HEK293T (cell line): ENCODE measurements at places on chromosomes 12 and 14.

DNA sequence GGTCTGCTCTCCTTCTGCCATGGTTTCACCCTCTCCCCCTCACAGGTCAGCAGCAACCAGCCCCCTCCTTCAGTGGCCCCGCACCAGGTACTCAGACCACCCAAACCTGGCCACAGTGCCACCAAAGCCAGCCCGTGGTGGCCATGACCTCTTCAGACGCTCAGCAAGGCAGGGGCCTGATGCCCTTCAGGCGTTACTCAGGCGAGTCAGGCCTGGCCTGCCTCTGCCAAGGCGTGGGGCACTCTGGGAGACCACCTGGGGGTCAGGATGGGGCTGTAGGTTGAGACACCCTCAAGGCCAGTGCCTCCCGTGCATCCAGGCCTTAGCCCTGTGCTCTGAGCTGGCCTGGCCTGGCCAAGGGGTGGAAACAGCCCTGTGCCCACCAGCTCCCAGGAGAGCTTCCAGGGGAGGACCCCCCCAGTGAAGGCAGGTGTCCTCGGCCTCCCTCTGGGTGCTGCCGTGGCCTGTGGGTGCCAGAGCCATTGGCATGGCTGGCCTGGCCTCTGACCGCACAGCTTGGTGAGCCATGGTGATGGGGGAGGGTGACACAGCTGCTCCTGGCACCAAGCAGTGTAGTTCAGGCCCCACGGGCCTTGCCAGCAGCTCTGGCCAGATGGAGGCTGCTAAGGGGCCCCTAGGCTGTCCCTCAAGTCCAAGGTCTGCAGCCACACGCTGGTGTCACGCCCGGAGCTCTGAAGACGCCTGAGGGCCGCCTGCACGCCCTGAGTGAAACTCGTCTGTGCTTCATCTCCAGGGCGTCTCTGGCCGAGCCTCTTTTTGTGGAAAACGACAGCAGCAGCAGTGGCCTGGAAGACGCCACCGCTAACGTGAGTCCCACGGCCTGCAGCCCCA, 15.1 kb downstream of the XRCC3 start:
- DNase-seq, result no peak

GRCh38 chr12:45503899-45504298, 225.6 kb upstream of the ARID2 start:
- DNase-seq, result no peak

DNA sequence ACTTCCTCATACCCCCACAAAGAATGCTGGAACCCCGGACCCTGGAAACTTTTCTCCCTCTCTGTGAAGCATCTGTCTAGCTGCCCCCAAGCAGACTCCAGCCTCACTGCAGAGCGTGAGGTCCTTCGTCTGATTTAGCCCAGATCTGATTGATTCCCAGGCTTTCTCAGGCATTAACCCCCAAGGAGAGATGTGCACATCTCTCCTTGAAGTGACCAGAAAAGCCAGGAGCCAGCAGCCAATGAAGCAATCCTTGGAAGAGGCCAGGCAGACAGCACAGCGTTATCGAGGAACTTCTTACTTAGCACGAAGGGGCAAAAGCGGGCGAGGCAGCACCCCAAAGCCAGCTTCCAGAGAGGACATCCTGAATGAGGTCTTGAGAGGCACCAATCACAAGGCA, 100.7 kb downstream of the ZFP36L1 start:
- no peak for DNase-seq

DNA sequence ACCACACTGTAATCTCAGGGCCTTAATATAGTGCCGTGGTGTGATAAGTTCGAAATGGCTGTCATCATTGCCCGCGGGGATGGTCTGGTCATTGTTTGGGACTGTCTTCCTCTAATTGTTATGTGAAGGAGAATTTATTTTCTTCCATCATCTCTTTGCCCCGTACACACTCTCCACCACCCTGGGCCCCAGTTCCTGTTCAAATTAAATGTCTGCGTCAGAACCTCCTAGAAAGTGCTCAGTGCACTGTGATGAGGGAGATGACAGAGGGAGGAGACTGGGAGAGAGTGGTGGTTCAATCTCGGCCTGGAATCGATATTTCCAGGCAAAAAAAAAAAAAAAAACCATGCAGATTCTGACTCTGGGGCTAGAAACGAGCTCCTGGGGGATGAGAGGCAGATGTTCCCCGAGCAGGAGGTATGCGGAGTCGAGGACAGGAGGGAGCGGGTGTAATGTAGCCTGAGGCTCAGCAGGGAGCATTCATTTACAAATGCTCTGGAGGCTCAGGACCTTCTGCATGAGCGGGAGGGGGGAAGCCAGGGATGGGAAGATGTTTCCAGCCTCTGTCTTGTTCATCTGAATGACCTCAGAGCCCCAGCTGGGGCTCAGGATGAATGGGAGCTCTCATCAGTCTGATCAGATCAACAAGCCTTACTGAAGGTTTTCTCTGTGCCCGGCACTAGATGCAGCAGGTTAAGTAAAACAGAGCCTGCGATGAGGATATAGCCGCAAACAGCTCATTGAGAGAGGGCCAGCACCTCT, 219.5 kb downstream of the TBX5 start:
- no peak for DNase-seq

DNA sequence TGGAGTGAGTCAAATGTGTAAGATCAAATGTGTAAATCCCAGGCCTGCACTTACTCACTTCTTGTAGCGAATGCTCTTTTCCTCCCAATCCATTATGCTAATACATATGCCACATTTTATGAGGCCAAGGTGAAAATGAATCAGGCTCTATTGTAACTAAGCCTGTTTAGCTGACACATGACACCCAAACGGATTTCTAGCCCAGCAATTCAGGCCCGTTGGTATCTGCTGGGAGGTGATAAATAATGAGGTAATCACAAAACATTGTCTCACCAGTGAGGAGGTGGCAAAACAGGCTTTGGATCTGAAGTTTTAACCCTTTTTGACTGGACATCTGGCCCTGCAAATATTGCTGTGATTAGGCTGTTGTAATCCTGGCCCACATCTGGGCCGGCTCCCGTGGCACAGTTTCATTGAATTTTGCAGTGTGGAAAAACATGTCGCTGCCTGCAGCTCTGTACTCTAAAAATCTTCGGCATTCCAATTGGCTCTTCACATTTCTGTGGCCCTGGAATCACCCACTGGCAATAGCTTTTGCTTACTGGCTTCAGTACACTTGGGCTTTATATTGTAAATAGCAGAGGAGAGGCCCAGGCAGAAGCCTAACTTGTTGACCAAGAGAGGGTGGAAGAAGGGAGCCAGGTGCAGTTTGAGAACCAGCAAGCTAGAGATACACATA, 106.1 kb downstream of the PAX9 start:
- peak; percentile 23 for DNase-seq

GRCh38 chr12:7661741-7662140, 4.0 kb downstream of the APOBEC1 start:
- DNase-seq, result no peak

DNA sequence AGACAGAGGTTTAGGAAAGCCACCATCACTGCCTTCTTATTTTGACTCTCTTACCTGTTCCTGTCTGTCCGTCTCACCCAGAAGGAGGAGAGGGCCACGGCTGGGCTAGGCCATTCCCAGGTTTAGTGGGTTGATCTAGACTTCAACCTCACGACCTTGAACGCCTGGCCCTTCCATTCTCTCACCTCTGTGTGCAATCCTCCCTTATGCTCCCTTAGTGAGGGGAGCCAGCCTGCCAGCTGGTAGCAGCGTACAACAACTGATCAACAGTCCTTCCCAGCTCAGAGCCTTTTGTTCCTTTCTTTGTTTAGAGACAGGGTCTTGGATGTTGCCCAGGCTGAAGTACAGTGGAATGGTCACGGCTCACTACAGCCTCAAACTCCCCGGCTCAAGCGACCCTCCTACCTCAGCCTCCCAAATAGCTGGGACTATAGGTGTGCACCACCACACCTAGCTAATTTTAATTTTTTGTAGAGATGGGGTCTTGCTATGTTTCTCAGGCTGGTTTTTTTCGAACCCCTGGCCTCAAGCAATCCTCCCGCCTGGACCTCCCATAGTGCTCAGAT, 123.9 kb downstream of the ZNF664 start:
- DNase-seq, result no peak

GRCh38 chr12:119308708-119309456, 25.6 kb upstream of the CCDC60 start:
- DNase-seq, result no peak

DNA sequence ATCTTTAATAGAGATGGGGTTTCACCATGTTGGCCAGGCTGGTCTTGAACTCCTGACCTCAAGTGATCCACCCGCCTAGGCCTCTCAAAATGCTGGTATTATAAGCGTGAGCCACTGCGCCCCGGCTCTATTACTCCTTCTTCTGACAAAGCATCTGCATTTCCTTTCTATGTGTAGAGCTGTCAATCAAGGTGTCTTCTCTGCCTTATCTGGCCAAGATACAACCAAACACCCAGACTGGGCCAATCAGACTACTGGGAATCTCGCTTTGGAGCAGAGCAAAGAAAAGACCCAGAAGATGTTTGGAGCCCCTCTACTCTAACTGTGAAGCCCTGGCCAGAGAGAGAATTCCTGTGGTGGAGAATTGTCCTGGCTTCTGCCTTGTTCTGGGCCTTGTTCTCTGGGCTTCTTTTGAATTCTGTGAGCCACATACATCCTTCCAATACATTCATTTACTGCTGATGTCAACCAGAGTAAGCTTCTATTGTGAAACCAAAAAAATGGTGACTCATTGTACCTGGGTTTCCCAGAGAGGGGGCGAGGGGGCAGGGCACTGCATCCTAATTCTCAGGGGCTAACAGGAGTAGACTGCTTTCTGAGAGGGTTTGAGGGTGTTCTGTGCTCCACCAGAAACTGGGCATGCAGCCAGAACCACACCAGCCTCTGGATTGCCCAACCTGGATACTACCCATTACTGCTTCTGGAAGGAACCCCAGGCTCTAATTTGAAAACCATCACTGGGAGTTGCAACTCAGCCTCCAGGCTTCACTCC, 18.8 kb upstream of the FLVCR2 start:
- no peak for DNase-seq

- no peak for DNase-seq
These were observed 45.0 kb downstream of the SLC6A12 start for GRCh38 chr12:168763-169525.
